ENCODE measurements at places on chromosomes 2 and 18. TPM values are rescaled to one million over a fixed set of nuclear protein-coding genes. Genes with fewer than 3 reads are reported as not detected.

AOX1 gene
- 86.3 TPM for total RNA-seq

VWA3B gene
- not detected for total RNA-seq

OTOS gene
- total RNA-seq = not detected

RESP18 gene
- total RNA-seq = not detected

ACTG2 gene
- 2.9 TPM for total RNA-seq

ASXL3 gene
- total RNA-seq = 0.87 TPM

DOCK10 gene
- 113 TPM for total RNA-seq

BCS1L gene
- total RNA-seq = 49.9 TPM

CDH20 gene
- under 0.01 TPM for total RNA-seq

ACTR3 gene
- 472 TPM for total RNA-seq

IL36G gene
- total RNA-seq = not detected

GGCX gene
- total RNA-seq = 56.3 TPM

RUFY4 gene
- not detected for total RNA-seq

RNASEH1 gene
- total RNA-seq = 43.1 TPM

ANKRD53 gene
- total RNA-seq = 0.50 TPM

GALNT13 gene
- total RNA-seq = 0.87 TPM

FZD7 gene
- 33.4 TPM for total RNA-seq

AMER3 gene
- total RNA-seq = not detected

CYP27C1 gene
- total RNA-seq = not detected

MPHOSPH10 gene
- 19.5 TPM for total RNA-seq
